ENCODE measurements at places on chromosomes 2 and 18.

- DNase-seq, result no peak
These were observed 249.4 kb downstream of the ALPK2 start for GRCh38 chr18:58379443-58379842.

GRCh38 chr18:24536326-24536725 is 75.9 kb downstream of the HRH4 start:
- no peak for DNase-seq

DNA sequence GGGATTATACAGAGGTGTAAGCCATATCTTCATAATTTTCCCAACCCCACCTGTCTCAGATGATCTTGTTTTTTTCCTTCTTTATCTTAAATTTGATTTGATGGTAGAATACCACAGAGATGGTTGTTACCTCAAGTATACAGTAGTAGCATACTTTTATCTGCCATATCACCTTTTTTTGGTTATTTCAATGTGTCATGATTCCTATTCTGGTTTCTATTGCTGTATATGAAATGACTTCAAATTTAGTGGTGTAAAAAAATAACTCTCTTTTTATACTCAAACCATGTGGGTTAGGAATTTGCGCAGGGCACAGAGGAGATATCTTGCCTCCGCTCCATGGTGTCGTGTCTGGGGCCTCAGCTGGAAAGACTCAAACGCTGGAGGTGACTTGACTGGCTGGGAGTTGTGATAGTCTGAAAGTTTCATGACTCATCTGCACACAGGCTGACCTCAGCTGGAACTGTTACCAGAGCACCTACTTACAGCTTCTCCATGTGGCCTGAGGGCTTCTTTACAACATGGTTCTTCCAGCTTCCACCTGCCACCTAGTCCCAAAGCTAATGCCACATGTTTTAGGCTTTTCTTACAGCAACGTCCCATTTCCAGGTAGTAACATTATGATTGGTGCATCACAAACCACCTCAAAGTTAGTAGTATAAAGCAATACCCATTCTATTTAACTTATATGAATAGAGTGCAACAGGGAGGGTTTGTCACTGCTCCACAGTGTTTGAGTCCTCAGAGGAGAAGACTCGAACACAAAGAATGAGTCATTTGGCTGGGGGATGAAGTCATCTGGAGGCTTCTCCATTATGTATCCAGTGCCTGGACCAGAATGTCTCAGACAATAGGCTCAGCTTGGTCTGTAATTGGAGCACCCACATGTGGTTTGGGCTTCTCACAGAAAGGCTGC is 82.3 kb upstream of the XPO1 start:
- no peak for DNase-seq

GRCh38 chr2:211401328-211401727 is 844.9 kb downstream of the CPS1 start:
- DNase-seq, result no peak

- DNase-seq, result no peak
These were observed 222.9 kb upstream of the FN1 start for GRCh38 chr2:215658635-215659305.

DNA sequence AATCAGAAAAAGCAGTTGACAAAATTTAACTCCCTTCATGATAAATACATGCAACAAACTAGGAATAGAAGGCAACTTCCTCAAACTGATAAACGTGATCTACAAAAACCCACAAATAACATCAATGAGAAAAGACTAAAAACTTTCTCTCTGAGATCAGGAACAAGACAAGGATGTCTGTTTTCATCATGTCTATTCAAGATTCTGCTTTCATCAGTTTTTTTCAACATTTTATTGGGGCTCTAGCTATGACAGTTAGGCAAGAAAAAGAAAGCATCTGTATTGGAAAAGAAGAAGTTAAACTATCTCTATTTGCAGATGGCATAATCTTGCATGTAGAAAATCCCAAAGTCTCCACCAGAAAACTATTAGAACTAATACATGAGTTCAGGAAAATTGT is 12.3 kb upstream of the CHST10 start:
- DNase-seq, result no peak

DNA sequence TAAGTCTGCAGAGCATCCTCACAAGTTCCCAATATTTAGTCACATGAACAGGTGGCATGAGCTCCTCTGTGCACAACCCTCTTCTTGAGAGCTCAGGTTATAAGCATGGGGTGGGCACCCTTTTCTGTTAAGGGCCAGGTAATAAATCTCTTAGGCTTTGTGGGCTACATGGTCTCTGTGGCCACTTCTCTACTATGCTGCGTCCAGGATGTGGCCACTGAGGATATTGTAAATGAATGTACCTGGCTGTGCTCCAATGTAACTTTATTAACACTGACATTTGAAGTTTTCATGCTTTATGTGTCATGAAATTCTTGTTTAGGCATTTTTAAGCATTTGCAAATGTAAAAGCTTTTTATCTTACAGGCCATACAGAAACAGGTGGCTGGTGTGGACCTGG is 116.8 kb upstream of the ST6GAL2 start:
- no peak for DNase-seq

GRCh38 chr2:128792476-128793054 is 473.9 kb upstream of the HS6ST1 start:
- DNase-seq, result no peak

- no peak for DNase-seq
These were observed 23.3 kb downstream of the SMAD7 start for GRCh38 chr18:48927286-48928080.

- DNase-seq, result no peak
These were observed 324.1 kb downstream of the DLGAP1 start for GRCh38 chr18:4130734-4131719.

- DNase-seq, result no peak
These were observed 87.3 kb downstream of the SH3RF3 start for GRCh38 chr2:109216332-109216731.

GRCh38 chr2:48852938-48853337 is 97.4 kb upstream of the LHCGR start:
- no peak for DNase-seq

DNA sequence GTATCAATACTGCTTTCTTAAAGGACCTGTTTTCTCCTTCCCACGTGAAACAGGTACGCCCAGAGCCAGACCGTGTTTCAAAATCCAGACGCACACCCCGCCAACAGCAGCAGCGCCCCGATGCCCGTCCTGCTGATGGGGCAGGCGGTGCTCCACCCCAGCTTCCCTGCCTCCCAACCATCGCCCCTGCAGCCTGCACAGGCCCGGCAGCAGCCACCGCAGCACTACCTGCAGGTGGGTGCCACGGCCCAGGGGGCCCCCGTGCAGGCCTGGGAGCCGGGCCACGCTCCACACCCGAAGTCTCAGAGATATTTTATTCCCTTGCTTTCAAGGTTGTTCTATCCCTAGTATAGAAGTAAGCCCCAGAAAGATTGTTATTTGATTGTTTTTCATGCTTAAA is 8.8 kb upstream of the RPL31 start:
- no peak for DNase-seq

DNA sequence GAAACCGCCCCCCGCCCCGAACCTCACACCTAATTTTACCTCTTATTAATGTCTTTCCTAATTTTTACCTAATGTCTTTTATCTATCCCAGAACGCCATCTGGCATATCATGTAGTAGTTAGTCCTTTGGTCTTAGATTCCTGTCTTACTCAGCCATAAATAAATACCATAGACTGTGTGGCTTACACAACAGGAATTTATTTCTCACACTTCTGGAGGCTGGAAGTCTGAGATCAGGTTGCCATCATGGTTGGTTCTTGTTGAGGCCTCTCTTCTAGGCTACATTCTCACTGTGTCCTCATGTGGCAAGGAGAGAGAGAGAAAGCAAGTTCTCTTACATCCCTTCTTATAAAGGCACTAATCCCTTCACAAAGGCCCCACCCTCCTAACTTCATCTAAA is 46.8 kb downstream of the RHBDD1 start:
- DNase-seq, result no peak

- DNase-seq, result no peak
These were observed 243.4 kb downstream of the SLC8A1 start for GRCh38 chr2:40208463-40208862.

DNA sequence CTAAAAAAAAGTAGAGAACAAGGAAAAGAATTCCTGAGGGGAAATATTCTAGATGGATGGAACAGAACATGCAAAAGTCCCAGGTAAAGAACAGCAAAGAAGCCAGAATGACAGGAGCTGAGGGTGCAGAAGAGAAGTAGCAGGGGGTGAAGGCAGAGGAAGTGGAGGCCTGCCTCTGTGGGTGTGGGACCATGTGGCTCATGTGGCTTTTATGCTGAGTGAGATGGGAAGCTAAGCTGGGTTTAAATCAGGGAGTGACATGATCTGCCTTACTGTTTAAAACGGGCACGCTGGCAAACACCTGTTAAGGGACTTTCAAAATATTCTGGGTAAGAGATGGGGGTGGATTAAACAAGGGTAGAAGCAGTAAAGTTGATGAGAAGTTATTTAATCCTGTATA is 40.0 kb downstream of the GKN2 start:
- no peak for DNase-seq

DNA sequence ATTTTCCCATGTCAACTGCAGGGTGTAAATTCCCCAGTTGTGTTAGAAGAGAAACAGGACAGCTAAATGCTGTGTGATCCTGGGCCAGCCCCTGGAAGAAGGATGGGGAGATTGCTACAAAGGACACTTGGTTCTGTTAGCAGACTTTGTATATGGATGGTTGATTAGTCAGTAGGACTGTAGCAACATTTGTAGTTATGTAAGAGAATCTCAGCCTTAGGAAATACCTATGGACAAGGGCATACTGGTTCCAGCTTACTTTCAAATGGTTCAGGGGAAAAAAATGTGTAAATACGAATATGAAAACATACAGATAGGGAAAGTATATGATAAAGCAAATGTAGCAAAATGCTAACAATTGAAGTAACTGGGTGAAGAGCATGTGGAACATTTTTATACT is 47.6 kb downstream of the GNAL start:
- no peak for DNase-seq

DNA sequence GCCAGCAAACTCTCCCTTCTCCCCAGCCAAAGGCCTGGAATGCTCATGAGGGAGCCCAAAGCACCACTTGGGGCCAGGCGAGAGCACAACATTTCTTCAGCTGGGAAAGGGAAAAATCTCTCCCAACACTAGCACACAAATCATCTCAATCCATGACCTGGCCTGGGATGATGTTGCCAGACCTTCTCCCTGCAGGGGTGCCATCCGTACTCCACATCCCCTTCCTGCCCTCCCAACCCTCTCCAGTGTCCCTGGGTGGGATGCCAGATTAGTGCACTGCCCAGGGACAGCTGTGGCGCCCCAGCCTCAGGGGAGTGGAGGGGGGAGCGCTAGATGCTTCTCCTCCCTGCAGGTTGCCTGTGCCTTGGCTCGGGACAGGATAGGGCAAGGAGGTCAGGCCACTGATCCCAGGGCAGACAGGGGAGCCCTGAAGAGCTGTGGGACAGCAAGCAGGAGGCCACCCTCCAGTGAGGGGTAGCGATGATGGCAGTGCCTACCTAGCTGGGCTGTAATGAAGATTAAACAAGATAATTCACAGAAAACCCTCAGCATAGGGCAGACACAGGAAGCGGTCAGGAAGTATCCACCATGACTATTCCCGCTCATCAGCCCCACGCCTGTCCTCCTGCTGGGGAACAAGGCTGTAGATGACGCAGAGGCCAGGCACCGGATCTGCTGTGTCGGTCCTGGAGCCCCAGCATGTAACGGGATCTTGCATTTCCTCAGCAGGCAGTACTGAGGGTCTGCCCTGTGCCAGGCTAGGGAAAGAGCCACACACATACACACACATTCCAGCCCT is 31.1 kb downstream of the SERTAD2 start:
- no peak for DNase-seq

- peak; percentile 1 for DNase-seq
These were observed 117.2 kb upstream of the OTX1 start for GRCh38 chr2:62933398-62933917.

DNA sequence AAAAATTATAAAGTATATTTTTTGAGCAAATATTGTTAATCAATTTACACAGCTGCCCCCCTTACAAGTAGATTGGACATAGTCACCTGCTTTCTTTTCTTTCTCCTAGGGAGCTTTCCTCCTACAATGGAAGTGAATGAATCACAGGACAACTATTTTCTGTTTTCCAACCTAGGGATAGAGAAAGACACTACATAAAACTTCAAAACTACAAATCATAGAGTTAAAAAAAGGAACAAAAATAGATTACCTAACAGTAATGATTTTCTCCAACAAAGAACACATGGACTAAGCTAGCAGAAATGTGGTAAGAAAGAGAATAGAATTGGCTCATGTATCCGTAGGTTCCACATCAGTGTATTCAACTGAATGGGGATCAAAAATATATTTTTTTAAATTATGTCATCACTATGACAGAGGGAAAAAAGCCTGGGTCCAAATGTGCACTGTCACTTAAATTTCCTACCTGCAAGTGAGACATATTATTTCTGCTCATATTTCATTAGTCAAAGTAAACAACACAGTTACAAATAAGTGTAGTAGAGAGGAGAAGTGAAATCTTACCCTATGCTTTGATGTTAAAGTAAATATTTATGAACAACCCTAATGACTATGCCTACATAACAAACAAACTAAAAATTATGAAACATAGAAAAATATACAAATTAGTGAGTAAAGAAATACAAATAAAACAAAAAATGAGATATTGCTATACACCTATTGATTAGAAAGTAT is 756.7 kb downstream of the SOCS6 start:
- DNase-seq, result no peak

DNA sequence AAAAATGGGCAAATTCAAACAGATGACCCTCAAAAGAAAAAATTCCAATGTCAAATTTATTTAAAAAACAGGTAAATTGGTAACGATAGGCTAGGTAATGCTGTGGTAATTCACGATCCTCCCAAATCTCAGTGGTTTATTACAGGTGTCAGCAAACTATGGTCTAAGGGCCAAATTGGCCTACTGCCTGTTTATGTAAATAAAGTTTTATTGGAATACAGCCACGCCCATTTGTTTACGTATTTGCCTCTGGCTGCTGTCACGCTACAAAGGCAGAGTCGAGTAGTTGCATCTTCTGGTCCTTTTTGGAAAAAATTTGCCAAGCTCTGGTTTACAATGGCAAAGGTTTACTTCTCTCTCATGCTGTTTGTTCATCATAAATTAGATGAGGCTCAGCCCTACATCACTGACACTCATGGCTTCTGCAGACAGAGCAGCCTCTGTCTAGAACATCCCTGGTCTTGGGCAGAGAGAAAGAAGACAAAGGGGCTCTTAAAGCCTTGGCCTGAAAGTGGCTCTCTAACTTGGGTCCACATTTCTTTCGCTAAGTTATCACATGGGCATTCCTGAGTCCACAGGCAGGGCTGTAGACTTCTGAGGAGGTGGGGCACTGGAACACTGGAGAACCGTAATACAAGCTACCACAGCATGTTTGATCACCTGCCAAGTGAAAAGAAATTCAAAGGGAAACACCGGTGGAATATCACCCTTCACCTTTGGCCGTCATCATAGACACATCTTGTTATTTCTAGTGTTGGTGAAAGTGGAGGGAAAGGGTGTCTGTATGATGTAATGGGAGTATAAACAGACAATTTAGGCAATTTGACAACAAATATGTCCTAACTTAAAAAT is 34.8 kb downstream of the SP110 start:
- no peak for DNase-seq

Data from NCI-H446 (cell line).